Stimulated activated CD8-positive, alpha-beta memory T cell treated with anti-CD3 and anti-CD28 coated beads, Interleukin-15, amount 100 ng/mL, for 4 hours (primary cell): ENCODE measurements at places on chromosomes 2 and 18.

DNA sequence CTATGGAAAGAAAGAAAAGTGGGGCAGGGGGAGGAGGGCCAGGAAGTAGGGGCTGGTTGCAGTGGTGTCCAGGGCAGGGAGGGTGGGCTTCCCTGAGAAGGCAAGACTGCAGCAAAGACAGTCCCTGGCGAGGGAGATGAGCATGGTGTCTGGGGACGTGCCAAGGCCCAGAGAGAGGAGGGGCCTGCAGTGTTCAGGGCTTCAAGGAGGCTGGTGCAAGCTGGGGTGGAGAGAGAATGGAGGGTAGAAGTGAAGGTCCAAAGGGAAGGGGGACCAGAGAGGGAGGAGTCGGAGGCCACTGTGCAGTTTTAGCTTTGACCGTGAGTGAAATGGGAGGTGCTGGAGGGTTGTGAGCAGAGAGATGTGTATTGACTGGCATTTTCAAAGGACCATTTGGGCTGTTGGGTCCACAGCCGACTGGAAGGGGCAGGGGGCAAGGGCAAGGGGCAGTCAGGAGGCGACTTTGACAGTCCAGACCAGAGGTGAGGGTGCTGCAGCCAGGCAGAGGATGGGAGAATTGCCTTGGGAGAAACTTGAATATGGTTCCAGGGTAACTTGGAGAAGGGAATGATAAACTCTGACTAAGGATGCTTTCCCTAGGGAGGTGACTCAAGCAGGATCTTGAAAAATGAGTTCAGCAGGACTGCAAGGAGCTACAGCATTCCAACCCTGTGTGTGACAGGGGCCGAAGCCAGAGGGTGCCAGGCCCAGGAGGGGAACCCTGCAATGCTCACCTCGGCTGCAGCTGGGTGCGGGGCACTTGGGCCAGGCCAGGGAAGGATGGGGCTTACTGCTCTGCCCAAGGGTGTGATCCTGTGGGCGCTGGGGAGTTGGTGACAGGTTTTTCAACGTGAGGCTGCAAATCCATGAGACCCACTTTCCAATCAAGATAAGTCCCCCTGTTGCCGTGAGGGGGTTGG, 177.1 kb upstream of the HAAO start:
- DNase-seq: no peak

- no peak for DNase-seq
Observed at GRCh38 chr18:10495936-10496335, 29.9 kb upstream of the NAPG start.

DNA sequence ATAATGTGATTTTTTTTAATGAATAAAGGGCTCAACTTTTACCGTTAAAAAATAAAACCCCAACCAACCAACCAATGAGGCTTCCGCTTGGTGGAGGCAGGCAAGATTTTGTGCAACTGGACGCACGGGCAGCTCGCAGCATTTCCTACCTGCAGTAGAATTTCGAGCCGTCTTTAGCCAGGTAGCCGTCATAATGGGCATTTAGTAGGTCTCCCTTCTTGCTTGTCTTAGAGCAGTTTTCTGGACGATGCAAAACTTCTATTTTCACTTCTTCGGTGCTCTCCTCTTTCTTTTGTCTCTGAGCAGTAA, 316 bp downstream of the FKBP7 start:
- DNase-seq: no peak

GRCh38 chr2:231911381-231911780, 14.8 kb downstream of the NPPC start:
- no peak for DNase-seq

- no peak for DNase-seq
Observed at GRCh38 chr2:156157670-156158069, 174.9 kb downstream of the NR4A2 start.

- DNase-seq: no peak
Observed at GRCh38 chr2:65431421-65432226, 775 bp downstream of the SPRED2 start.

GRCh38 chr2:17752246-17752645, 1.4 kb downstream of the SMC6 start:
- no peak for DNase-seq

- DNase-seq: no peak
Observed at GRCh38 chr2:146908776-146909175, 936.1 kb upstream of the ACVR2A start.

DNA sequence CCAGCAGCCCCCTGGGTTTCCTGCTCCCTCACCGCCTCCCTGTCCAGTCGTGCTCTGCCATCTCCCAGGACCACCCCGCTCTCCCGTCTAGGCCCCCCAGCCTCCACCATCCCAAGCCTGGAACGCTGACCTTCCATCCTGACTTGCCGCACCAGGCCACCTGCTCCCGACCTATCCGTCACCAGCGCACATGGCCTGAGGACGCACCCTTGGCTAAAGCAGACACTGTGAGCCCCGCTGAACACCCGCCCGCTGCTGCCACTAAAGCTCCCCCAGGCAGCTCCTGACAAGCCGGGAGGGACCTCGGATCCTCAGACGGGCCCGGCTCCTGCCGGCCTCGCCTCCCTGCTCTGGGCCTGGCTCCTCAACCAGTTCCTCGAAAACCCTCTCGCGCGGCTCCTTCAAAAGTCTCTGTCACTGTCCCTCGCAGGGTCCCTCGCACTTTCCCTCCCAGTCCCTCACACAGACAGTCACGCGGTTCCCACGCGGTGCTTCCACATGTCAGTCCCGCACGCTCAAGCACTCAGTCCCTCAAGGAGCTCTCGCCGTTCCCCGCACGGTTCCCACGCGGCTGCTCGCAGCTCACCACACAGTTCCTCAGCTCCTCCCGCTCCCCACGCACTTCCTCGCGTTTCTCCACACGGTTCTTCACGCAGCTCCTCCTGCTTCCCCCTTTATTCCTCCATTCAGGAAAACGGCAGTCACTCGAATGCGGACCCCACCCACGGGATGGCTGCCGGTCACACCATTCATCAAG, 42.4 kb downstream of the KIF1A start:
- no peak for DNase-seq

- DNase-seq: no peak
Observed at GRCh38 chr2:152761214-152761613, 42.8 kb downstream of the ARL6IP6 start.
